Progenitor cell of endocrine pancreas (in vitro differentiated cells): ENCODE measurements at places on chromosomes 7 and 10.

DNA sequence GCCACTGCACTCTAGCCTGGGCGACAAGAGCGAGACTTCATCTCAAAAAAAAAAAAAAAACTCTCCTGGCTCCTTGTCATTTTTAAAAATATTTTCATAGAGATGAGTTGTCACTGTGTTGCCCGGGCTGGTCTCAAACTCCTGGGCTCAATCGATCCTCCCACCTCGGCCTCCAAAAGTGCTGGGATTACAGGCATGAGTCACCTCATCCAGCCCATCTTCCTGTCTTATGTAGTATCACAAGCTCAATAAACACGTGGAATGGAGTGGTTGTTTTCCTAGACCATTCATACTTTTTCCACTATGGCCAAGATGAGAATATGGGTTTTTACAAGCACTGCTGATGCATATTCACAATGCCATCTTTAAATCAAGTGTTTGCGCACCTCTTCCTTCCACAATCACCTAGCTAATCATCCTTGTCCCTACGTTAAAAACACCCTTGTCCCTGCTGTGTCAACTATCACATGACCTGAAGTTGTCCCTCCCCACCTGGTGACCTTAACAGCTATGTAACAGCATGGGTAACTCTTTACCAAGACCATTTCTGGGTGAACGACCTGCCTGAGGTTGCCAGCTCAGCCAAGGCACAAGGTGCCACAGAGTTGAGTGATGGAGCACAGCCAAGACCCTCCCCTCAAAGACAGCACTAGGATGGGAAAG, 21.3 kb downstream of the DLG5 start:
- H3K4me1 ChIP-seq: peaks cover 44% of the 10 kb centered on the region
- H3K27me3 ChIP-seq: no peaks in the 10 kb centered on the region
- H3K27ac ChIP-seq: peak overlapping the region; percentile 18
- no peak for DNase-seq
- peaks cover 2% of the 10 kb centered on the region for H3K36me3 ChIP-seq
- H3K4me3 ChIP-seq: no peak overlapping the region

DNA sequence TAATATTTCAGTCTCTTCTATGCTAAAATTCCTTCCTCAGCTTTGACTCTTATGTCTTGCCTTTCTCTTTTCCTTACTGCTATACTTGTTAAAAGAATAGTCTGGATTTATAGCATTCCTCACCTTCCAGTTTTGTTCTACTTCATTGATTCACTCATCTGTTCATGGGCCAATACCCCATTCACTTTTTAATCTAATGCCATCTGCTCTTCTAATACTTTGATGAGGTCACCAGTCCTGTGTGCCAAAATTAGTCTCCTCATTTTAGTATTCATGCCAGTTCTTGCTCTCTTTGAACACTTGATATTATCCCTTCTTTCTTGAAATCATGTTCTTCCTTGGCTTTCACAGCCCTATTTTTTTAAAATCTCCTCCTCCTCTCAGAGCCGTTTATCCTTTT, 19.3 kb downstream of the STK17A start:
- no peak overlapping the region for H3K4me3 ChIP-seq
- H3K4me1 ChIP-seq: no peaks in the 10 kb centered on the region
- H3K27ac ChIP-seq: no peak overlapping the region
- peaks cover 13% of the 10 kb centered on the region for H3K36me3 ChIP-seq
- no peak for DNase-seq

- no peaks in the 10 kb centered on the region for H3K27me3 ChIP-seq
- no peak overlapping the region for H3K4me3 ChIP-seq
- H3K4me1 ChIP-seq: peaks cover 20% of the 10 kb centered on the region
- DNase-seq: no peak
- no peaks in the 10 kb centered on the region for H3K36me3 ChIP-seq
Observed at GRCh38 chr7:69782917-69783684, 184.8 kb downstream of the AUTS2 start.

DNA sequence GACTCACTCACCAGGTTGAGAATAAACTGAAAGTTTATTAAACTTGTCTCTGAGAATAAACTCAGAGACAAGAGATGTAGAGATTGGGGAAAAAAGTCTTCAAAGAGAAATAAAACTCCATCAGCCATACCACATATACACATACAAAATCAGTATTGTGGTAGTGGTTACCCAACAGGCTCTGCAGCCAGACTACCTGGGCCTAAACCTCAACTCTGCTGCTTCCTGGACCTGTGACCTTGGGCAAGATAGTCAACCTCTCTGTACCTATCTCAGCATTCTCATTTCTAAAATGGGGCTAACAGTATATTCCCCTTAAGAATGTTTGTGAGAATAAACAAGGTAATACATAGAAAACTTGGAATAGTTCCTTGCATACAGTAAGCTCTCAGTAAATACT, 15.3 kb downstream of the TPK1 start:
- H3K4me1 ChIP-seq: peaks cover 2% of the 10 kb centered on the region
- no peaks in the 10 kb centered on the region for H3K27me3 ChIP-seq
- no peak for DNase-seq
- H3K4me3 ChIP-seq: no peak overlapping the region

GRCh38 chr10:118850418-118851061, 95.8 kb upstream of the CACUL1 start:
- peaks cover 3% of the 10 kb centered on the region for H3K27me3 ChIP-seq
- H3K4me3 ChIP-seq: no peak overlapping the region
- H3K27ac ChIP-seq: no peak overlapping the region
- H3K36me3 ChIP-seq: no peaks in the 10 kb centered on the region
- H3K4me1 ChIP-seq: peaks cover 3% of the 10 kb centered on the region

DNA sequence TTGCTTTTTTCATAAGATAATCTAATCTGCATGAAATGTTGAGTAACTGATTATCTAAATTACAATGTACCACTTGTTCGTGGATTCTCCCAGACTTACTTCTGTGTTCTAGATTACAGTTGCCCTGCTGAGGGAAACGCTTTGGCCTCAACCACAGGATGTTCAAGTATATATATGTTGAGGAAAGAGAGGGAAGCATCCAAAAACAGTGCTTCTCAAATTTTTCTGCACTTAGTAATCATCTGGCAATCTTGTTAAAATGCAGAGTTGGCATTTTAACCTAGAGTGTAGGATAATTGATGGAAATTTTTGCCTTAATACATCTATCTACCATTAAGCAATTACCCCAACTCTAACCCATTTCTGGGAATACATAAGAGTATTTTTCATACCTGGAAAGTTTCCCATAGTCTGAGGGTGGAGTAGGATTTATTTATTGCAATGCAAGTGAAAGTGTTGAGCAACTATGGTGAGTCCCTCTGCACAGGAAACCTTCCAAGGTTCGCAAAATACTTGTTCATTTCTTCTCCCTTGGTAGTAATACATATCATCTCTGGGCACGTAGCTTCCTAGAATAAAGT, 59.6 kb upstream of the C1GALT1 start:
- peaks cover 15% of the 10 kb centered on the region for H3K4me1 ChIP-seq
- no peaks in the 10 kb centered on the region for H3K36me3 ChIP-seq
- H3K27me3 ChIP-seq: peaks cover 3% of the 10 kb centered on the region
- DNase-seq: no peak
- no peak overlapping the region for H3K4me3 ChIP-seq
- H3K27ac ChIP-seq: no peak overlapping the region

DNA sequence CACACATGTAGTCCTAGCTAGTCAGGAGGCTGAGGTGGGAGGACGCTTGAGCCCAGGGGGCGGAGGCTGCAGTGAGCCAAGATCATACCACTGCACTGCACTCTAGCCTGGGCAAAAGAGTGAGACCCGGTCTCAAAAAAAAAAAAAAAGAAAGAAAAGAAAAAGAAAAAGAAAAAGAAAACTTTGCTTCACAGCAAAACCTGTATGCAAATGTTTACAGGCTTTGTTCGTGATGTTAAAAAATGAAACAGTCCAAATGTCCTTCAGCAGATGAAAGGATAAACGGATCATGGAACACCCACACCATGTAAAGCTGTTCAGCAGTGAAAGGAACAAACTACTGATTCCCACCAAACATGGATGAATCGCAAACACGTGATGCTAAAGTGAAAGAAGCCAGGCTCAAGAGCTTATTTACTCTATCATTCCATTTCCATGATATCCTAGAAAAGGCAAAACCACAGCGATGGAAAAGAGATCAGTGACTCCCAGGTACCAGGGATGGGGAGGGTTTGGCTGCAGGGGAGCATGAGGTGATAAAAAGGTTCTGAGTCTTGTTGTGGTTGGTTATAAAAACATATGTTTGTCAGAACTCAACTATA, 15.1 kb downstream of the LRRC20 start:
- no peak overlapping the region for H3K27ac ChIP-seq
- DNase-seq: no peak
- no peaks in the 10 kb centered on the region for H3K27me3 ChIP-seq
- H3K36me3 ChIP-seq: peaks cover 2% of the 10 kb centered on the region
- H3K4me1 ChIP-seq: peaks cover 5% of the 10 kb centered on the region

DNA sequence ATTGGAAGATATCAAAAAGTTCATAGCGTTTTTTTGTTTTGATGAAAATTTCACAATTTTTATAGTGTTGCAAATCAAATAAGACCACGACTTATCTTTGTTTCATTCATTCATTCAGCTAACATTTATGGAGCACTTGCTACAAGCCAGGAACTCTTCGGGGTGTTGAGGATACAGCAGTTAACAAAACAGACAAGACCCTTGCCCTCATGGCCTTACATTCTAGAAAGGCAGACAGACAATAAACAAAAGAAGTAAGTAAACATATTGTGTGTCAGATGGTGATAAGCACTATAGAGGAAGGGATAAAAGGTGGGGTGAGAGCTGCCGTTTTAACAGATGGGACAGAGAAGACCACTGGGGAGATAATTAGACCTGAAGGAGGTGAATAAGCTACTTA, 41.6 kb upstream of the GSAP start:
- no peaks in the 10 kb centered on the region for H3K36me3 ChIP-seq
- H3K27ac ChIP-seq: peak overlapping the region; percentile 11
- H3K4me3 ChIP-seq: no peak overlapping the region
- H3K27me3 ChIP-seq: peaks cover 13% of the 10 kb centered on the region
- H3K4me1 ChIP-seq: peaks cover 7% of the 10 kb centered on the region

- no peak for DNase-seq
- H3K27me3 ChIP-seq: peaks cover 4% of the 10 kb centered on the region
- no peak overlapping the region for H3K4me3 ChIP-seq
- H3K4me1 ChIP-seq: peaks cover 3% of the 10 kb centered on the region
Observed at GRCh38 chr7:154584352-154585252, 418.3 kb downstream of the PAXIP1 start.

- no peaks in the 10 kb centered on the region for H3K36me3 ChIP-seq
- H3K4me1 ChIP-seq: peaks cover 33% of the 10 kb centered on the region
- no peaks in the 10 kb centered on the region for H3K27me3 ChIP-seq
- peak; percentile 43 for DNase-seq
- peak overlapping the region; percentile 84 for H3K4me3 ChIP-seq
- peak overlapping the region; percentile 56 for H3K27ac ChIP-seq
Observed at GRCh38 chr10:79068203-79068561, 584 bp upstream of the ZMIZ1 start.

DNA sequence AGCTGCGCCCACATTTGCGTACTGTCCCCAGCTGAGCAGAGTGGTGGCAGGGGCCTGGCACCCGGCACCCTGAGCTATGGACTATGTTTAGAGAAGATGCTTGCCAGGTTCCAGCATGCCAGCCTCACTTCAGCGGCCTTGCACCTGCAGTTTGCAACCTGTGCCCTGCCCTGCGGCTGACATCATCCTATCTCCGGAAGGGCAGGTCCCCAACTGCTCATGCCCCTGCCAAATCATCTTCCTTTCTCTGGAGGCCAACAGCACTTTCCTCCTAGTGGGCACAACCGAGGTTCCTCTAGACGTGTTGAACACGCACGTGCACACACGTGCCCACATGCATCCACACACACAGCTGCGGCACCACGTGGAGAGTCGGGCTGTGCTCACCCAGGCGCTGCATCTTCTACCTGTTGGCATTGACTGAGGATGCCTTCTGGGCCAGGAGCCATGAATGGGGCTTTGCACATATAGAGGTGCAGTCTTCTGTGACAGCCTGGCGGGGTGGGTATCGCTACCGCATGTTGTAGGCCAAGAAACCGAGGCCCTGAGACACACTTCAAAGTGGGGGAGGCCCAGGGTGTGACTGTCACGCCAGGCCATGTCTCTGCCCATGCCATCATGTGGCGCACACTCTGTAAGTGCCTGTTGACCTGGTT, 24.5 kb downstream of the CNPY1 start:
- peaks cover 95% of the 10 kb centered on the region for H3K27me3 ChIP-seq
- no peaks in the 10 kb centered on the region for H3K4me1 ChIP-seq
- H3K36me3 ChIP-seq: no peaks in the 10 kb centered on the region
- no peak overlapping the region for H3K27ac ChIP-seq
- H3K4me3 ChIP-seq: no peak overlapping the region
- no peak for DNase-seq

DNA sequence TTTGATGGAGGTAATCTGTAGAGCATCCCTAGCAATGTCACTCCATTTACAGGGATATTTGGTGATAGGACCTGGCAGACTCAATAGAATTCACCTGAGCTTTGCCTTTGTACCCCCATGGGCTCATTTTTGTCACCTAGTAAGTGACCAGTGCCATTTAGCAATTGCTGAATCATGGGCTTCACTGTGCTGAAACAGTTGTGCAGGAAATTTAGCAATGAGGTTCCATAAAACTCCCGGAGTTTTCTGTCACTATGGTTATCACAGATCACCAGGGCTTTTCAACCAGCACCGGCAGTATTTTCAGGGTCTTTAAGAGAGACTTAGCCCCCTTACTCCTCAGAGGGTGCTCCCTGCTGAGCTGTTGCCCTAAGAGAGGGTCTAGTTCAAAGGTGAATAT, 40.2 kb downstream of the FAS start:
- peaks cover 56% of the 10 kb centered on the region for H3K27me3 ChIP-seq
- H3K27ac ChIP-seq: no peak overlapping the region
- no peaks in the 10 kb centered on the region for H3K36me3 ChIP-seq
- DNase-seq: no peak
- H3K4me3 ChIP-seq: no peak overlapping the region

- H3K4me1 ChIP-seq: no peaks in the 10 kb centered on the region
- no peaks in the 10 kb centered on the region for H3K36me3 ChIP-seq
- H3K4me3 ChIP-seq: no peak overlapping the region
- peaks cover 3% of the 10 kb centered on the region for H3K27me3 ChIP-seq
- no peak overlapping the region for H3K27ac ChIP-seq
Observed at GRCh38 chr10:31242902-31243301, 76.1 kb upstream of the ZEB1 start.

DNA sequence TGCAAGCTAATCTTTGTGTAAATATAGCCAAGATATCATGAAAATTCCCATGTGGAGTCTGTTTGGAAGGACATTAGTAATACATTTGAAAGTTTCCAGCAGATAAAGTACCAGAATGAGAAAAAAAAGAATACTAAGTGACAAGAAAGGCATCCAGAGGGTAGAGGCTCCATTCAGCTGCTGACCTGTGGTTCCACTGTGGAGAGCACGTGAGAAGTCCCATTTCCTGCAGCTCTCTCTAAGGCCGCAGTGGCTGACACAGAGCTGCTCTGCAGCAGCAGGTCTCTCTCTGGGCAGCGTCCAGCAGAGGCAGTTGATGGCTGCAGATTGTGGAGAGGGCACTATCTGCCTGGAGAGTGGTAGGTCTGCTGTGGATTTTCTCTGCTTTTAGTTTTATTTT, 100.1 kb upstream of the TMEM72 start:
- H3K27ac ChIP-seq: no peak overlapping the region
- H3K4me3 ChIP-seq: no peak overlapping the region
- peaks cover 7% of the 10 kb centered on the region for H3K27me3 ChIP-seq
- no peaks in the 10 kb centered on the region for H3K36me3 ChIP-seq
- H3K4me1 ChIP-seq: peaks cover 2% of the 10 kb centered on the region

- H3K4me3 ChIP-seq: no peak overlapping the region
- H3K27me3 ChIP-seq: no peaks in the 10 kb centered on the region
- no peaks in the 10 kb centered on the region for H3K4me1 ChIP-seq
- DNase-seq: no peak
Observed at GRCh38 chr7:144255471-144255897, 9.1 kb downstream of the OR2A7 start.
